ENCODE measurements at places on chromosomes 5 and 9. TPM values are rescaled to one million over a fixed set of nuclear protein-coding genes. Genes with fewer than 3 reads are reported as not detected.

- no peak for DNase-seq
These were observed 2.0 kb downstream of the CCL19 start for GRCh38 chr9:34689116-34689470.

DNA sequence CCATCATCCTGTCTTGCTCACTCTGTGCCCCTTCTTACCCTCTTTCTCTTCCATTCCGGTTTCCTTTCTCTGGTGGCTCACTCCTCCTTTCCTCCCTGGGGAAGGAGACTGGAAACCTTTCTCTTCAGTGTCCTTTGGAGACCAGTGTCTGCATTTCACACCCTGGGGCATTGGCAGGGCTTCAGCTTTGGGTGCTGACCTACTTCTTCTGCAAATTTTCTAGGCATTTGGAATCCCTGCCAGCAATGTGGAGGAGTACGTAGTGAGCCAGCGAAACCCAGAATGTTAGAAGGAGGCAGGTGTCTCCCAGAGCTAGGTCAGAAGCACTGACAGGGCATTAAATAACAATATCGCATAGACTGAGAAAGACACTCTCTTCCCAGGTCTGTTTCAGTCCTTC, 122.2 kb downstream of the SLC28A3 start:
- DNase-seq = no peak

The SLCO6A1 gene
- total RNA-seq = not detected

DNA sequence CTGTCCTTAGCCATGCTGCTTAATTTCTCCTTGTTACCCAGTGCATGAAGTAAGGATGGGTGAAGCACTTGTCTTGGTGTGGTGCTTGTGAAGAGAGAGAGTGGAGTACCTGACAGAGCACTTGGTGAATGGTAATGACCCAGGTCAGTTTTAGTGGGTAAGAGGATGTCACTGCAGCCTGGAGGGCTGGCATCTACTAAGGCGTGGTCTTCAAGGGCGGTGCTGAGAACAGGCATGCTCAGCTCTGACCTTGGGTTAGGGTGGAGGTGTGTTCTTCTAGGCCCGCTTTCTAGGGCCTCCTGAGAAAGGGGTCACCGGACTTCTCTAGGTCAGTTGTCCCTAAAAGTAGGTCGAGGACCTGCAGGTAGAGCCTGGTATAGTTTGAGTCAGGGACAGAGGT, 25.7 kb downstream of the SH3GL2 start:
- no peak for DNase-seq

The CATSPER3 gene
- total RNA-seq = 0.54 TPM

The DAB2IP gene
- total RNA-seq = 42.1 TPM

GRCh38 chr5:17928581-17928981, 294.3 kb downstream of the TAF11L14 start:
- peak; percentile 75 for DNase-seq

GRCh38 chr5:42745856-42746255, 10.8 kb upstream of the CCDC152 start:
- DNase-seq = no peak

GRCh38 chr9:76603448-76603895, 144.5 kb downstream of the GCNT1 start:
- no peak for DNase-seq

- DNase-seq = no peak
These were observed 524.5 kb upstream of the RGMB start for GRCh38 chr5:98248949-98249348.

DNA sequence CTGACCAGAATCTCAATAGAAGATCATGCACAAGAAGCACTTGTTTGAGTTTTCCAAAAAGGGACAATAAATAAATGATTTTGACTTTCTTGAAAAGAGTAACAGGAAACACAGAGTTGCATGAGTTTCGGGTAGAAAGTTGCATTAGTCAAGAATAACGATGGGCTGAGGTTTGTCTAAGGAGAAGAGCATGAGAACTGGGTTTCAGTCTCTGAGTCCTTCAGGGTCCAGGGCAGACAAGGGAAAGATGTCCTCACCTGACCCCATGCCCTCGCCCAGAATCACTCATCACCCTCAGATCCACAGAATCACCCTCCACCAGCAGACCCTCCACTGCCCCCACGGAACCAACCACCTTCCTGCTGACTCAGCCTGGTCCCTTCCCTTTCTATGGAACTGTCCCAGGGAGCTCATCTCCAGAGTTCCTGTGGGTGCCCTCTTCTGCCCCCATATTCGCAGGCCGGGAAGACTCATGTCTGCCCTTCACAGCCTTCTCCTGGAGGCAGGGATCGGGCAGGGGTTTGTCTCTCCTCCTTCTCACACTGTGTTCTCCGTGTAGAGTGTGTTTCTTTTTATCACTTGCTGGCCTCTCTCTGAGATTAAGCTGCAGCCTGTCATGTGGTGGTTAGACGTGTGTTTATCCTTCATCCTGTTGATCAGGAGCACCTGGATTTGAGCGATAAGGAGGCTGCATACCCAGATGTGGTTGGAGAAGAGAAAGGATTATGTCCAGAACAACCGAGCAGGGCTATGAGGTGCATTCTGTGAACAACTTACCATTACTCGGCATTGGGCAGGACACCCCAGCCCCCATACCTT, 442.6 kb downstream of the MAT2B start:
- DNase-seq = no peak

GRCh38 chr9:81574405-81574804, 114.9 kb downstream of the TLE1 start:
- DNase-seq = no peak

DNA sequence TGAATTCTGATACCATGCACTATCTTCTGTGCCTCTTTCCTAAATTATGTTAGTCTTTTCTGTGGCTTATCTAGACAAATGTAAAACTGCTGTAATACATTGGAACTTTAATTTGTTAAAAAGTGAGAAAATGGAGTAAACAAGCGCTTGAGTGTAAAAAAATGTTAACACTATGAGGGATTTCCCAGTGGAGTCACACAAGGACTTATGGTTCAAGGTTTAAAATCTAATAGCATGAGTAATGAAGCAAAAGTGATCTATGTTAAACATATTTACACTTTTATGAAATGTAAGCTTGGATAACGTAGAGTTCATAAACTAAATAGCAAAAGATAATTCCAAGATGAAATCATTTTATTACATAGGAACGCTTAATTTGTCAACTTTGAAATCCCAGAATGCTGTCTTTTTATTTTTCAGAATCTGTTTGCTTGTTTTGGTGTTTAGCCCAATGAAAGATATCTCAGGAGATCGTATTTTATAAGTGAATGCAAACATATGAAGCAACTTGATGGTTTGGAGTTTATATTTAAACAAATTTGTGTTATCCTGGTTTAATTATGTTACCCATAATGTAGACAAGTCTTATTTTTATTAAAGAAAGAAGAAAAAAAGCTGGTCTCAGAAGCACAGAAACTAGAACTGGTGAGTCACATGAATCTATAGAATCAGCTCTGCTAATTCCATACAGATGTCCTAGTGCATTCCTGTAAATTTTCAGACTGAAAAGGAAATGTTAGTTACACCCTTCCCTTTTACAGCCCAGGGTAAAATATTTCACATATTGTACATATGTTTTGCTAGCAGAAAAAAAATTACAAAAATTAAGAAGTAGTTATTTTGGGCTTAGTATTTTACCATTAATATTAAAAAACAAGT, 34.2 kb upstream of the FBN2 start:
- no peak for DNase-seq

The NKD2 gene
- 3.6 TPM for total RNA-seq

GRCh38 chr5:23158179-23158578, 305.0 kb upstream of the CDH12 start:
- DNase-seq = no peak

- peak; percentile 88 for DNase-seq
These were observed 11.9 kb downstream of the FGFR4 start for GRCh38 chr5:177098470-177099141.

The PFN3 gene
- total RNA-seq = not detected

DNA sequence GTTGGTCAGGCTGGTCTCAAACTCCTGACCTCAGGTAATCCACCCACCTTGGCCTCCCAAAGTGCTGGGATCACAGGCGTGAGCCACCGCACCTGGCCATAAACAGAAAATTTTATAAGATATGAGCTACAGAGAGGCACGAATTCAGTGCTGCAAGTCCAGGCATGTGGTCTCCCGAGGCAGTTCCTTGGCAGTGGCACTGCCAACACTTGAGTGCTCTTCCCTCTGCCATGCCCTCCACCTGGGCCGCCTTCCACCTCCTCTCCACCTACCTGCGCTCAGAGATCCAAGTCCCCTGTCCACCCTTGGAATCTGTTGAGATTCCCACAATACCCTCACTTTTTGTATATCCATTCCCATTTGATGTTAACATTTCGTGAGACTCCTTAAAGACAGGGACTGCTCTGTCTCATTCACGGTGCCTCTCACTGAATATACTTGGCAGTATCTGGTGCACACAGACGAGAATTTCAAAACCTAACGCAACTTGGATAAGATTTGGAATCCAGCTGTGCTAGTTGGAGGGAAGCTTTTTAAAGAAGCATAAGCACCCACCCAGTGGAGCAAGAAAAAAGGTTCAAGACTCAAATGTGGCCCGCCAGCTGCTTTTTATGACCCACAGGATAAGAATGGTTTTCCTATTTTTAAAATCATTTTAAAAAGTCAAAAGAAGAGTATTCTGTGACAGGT, 68.3 kb downstream of the DCP2 start:
- no peak for DNase-seq

DNA sequence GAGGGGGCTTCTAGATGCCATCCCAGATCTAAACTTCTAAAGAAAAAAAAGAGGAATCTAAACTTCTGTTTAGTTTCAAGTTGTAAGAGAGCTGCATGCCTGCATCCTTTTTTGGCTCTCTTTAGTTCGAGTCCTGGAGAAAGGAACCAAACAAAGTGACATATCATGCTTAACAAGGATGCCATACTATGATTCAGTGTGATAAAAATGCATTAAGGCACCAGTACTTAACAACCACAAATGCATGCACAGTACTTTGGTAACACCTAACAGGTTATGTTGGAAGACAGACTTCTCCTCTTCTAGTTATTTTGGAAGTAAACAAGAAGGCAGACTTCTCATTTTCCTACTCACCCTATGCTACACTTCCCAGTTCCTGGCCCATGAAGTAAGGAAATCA, 27.3 kb downstream of the NME5 start:
- no peak for DNase-seq

DNA sequence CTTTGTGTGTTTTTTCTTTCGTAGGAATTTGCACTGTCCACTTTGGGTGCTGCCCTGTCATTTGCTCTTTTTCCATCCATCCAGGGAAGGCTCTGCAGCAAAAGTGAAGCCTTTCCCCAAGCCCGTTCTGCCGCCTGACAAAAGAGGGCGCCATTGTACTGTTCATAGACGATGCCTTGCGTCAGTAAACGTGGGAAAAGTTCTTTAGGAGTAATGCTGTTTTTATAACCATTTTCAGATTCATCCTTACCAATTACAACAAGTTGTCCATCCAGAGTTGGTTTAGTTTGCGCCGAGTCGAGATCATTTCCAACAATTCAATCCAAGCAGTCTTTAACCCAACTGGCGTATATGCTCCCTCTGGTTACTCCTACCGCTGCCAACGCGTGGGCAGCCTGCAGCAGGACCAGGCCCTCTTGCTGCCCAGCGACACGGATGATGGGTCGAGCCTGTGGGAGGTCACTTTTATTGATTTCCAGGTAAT, 34.3 kb upstream of the RPS23 start:
- peak; percentile 88 for DNase-seq

DNA sequence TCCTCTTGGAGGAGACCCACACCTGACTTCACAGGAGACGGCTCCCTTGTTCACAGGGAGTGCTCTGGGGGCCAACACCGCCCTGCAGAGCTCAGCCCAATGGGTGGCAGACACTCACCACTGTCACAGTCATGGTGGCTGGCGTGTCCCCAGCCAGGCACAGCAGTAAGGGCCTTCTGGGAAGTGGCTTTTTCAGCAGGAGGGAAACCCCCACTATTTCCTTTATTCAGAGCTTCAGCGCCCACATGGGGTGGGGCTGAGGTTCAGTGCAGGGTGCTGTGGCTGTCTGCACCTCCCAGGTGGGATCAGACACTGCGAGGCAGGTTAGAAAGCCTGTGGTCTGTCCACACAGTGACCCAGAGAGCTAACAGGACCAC, 3.6 kb upstream of the SNAPC4 start:
- peak; percentile 18 for DNase-seq

DNA sequence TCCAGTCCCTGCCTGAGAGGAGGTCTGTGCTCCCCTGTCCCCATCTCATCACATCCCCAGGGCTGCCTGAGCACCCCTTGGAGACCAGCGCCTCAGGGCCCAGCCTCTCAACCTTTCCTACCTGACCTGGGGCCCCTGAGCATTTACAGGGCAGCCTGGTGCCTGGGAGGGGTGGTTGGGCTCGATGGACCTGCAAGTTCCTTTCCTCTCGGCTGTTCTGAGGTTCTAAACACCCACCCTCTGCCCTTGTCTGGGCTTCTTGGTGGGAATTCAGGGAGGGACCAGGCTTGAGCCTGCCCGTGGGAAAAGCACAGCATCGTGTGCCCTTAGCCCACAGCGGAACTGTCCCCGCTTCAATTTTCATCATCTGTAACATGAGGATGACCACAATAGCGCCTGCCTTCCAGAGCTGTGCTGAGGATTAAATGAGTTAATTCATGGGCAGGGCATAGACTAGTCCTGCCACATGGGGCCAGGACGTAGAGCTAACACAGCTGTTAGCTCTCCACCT, 91.0 kb upstream of the SH3PXD2B start:
- no peak for DNase-seq

GRCh38 chr5:135446615-135447014, 533 bp downstream of the DCANP1 start:
- DNase-seq = no peak

- DNase-seq = no peak
These were observed 144.3 kb downstream of the CDH12 start for GRCh38 chr5:22708770-22709328.

The FAM169A gene
- 8.9 TPM for total RNA-seq

DNA sequence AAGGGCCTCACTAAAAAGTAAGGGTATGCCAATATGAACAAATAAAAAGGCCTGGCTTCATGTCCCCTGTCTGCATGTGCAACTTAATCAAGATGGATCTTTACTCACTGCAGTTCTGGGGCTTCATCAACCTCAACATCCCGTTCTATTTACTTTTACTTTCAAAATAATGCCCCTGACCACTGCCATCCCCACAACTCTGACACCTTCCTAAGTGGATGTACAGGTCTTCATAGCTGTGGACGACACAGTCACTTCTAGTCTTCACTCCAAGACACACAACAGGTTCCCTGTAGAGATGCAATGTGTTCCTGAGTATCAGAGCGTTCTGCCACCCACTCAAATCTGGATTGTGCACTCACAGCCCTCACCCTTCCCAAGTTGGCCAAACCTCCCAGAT, 136.1 kb downstream of the ENC1 start:
- no peak for DNase-seq

The LRRC19 gene
- not detected for total RNA-seq

GRCh38 chr5:55894135-55894534, 43.0 kb downstream of the IL31RA start:
- no peak for DNase-seq

The SLC1A3 gene
- total RNA-seq = 32.8 TPM

The DIRAS2 gene
- total RNA-seq = not detected

The SLCO4C1 gene
- 0.03 TPM for total RNA-seq

All from right cardiac atrium (tissue), 5 donors.